ENCODE measurements at places on chromosomes 2 and 18.

GRCh38 chr18:11160313-11160712 lies 10.9 kb upstream of the PIEZO2 start:
- no peak for DNase-seq

DNA sequence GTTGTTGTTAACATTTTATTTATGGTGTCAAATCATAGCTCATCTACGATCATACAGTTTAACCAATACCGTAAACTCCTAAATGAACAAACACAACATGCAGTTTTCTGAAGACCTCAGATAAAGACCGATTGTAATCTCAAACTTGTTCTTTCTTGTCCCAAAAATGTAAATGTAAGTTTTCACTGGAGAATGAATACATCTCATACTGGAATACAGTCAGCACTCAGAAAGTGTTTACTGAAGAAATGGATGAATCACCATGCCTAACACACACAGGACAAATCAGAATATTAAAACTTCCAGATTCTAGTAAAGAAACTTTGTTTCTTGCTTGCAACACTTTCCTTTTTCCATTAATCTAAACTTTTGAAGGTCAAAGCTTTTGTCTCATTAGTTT lies 380.5 kb downstream of the DLGAP1 start:
- no peak for DNase-seq

- DNase-seq = no peak
These were observed 95.9 kb upstream of the DLGAP1 start for GRCh38 chr18:4551001-4551360.

DNA sequence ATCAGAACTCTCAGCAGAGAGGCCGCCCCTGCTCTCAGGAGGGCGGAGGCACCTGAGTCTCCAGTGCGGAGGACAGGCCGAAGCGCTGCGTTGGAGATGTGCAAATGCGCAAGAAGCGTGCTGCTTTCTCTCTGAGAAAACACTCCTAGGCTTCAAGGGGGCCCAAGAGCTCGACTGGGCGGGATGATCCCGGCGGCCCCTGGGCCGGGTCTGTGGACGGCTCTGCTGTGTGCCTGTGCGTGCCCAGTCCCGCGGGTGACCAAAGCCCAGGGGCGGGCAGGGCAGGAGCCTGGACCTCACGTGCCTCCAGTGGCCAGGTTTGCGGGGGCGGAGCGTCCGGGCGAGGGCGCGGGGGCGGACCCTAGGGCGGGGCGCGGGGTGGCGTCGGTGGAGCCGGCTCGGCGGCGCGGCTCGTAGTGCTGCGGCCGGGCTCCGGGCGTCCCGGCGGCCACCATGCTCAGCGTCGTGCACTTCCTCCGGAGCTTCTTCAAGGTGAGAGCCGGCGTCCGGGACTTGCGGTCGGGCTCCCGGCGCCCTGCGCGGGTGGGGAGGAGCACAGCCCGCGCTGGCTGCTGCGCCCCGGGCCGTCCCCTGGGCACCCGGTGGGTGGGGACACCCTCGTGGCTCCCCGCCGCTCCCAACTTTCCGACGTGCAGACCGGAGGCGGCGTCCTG lies at the start of gene ARHGEF4:
TSS of gene ARHGEF4 (plus strand) at position 414 of the 674 bp plus-strand sequence. CDS start at position 454, 40 bp downstream.
- DNase-seq = peak; percentile 47

All from activated T-cell treated with anti-CD3 and anti-CD28 coated beads, Interleukin-2, amount 50 U/mL, for 72 hours (primary cell).